ENCODE measurements at places on chromosomes 16 and 17.

GRCh38 chr16:82138478-82139285, 31.3 kb downstream of the MPHOSPH6 start:
- DNase-seq, result peak; percentile 19

DNA sequence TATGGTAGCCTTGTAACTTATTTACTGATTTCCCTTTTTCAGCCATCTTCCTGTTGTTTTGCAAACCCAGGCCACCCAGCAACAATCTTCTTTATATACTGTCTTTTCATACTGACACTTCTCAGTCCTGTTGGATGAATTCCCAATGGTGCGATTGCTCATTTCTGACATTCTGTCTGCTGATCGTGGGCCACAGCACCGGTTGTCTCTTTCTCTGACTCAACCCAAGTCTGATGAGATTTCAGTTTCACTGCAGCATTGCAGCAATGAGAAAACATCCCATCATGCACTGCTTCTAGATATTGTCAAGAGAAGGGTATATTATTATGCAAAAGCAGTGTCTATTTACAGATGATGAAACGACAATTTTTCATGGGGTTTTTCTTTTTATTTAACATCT, 349.2 kb upstream of the HSBP1 start:
- no peak for DNase-seq

DNA sequence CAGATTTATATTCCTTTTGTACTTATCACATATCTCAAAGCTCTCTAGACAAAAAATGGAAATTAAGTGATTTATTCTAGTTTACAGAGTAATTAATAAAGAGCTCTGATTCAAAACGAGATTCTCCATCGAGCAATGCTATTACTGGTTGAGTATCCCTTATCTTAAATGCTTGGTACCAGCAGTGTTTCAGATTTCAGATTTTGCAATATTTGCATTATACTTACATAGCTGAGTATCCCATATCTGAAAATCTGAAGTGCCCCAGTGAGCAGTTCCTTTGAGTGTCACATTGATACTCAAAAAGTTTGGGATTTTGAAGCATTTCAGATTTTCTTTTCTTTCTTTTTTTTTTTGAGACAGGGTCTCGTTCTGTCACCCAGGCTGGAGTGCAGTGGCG, 57.4 kb upstream of the STAC2 start:
- DNase-seq, result no peak

DNA sequence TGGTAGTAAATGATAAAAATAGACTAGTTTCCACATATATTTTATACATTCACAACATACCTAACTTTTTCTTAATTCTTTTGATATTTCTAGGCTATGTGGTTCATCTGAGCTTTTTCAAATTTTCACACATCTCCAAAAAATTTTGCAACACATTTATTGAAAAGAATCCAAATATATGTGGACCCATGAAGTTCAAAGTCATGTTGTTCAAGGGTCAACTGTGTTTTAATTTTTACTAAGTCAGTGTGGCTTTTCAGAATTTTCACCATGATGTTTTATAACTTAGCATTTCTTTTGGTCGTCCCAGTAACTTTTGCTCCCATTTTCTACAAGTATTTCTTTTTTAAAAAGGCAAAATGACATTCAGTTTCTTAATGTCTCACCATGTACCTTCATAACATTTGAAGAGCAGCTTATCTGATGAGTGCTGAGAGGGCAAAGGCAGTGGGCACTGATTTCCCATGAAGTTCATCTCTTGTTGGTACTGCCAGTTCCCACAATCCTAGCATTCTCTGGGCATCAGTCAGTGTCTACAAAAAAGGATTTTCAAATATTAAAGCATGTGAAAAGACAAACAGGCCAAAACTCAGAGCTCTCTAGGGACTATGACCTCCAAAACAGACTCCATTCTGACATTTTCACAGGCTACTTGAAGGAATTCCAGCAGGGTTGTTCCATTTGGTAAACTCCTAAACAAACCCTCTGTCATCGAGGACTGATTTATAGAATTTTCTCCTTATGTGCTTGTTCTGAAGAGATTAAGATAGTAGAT, 80.3 kb downstream of the MRTFB start:
- DNase-seq, result no peak

DNA sequence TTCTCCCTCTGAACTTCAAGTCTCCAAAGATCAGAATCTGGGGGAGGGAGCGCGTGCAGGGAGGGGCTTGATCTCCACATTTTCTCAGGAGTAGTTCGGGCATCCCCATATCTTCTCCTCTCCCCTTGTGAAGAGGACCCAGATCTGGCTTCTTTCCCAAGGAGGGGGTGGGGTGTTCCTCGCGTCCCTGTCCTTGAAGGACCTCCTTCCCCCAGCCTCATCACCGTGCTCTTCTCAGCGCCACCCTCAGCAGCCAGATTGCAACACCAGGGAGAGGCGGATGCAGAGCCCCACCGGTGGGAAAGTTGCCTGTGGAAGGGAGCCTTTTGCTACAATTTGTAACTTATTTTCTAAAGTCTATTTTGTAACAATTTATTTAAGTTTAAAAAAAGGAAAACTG, 5.7 kb downstream of the PRSS53 start:
- DNase-seq, result no peak

DNA sequence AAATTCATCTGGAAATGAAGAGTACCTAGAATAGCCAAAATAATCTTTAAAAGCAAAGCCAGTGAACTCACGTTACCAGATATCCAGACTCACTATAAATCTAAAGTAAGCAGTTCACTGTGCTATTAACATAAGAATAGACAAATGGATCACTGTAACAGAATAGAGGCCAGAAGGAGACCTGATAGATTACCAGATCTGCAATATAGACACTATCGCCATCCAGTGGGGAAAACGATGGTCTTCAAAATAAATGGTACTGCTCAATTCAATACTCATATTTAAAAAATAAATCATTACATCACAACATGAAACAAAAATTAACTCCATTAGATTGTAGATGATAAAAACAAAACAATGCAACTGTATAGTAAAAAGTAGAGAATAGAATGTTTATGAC, 158.6 kb upstream of the CDH8 start:
- DNase-seq, result no peak

DNA sequence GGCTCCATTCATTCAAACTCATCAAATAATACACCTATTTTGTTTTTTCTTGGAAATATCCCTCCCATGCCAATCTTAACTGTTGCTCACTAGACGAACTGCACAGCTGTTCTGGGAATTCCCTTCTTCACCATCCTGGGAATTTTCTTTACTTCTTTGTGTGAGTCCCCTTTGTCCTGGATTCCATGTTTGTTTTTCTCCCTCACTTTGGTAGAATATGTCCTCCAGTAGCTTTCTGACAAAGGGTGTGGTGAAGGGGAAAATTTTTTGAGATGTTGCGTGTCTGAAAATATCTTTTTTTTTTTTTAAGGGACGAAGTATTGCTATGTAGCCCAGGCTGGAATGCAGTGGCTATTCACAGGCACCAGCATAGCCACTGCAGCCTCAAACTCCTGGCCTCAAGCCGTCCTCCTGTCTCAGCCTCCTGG, 17.2 kb upstream of the UTP6 start:
- DNase-seq, result no peak

DNA sequence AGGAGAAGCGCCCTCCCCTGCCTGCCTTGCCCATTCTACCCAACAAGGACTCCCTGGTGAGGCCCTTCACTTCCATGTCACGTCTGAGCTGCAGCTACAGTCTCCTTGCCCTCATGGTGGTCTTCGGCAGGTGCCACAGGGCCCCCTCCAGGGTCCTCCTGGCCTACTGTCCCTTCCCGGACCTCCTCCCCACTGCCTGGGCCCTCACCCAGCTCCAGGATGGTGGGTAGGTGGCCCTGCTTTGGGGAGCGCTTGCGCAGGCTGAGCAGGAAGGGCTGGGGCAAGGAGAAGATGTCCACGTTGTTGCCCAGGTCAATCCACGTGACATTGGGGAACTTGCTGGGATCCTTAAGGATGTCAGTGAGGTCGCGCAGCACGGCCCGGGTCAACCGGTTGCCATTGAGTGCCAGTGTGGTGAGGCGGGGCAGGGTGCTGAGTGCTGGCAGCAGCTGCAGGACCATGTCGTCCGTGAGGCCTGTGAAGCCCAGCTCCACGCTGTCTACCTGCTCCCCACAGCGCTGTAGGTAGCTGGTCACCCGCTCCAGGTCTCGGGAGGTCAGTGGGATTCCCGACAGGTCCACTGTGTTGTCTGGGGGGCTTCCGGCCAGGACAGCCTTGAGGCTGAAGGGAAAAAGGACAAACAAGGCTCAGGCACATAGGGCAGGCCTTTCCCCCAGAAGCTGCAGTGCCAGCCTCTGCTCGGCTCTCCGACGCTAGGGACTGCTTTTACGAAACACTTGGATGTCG, 28.3 kb downstream of the TRPV2 start:
- DNase-seq, result no peak

DNA sequence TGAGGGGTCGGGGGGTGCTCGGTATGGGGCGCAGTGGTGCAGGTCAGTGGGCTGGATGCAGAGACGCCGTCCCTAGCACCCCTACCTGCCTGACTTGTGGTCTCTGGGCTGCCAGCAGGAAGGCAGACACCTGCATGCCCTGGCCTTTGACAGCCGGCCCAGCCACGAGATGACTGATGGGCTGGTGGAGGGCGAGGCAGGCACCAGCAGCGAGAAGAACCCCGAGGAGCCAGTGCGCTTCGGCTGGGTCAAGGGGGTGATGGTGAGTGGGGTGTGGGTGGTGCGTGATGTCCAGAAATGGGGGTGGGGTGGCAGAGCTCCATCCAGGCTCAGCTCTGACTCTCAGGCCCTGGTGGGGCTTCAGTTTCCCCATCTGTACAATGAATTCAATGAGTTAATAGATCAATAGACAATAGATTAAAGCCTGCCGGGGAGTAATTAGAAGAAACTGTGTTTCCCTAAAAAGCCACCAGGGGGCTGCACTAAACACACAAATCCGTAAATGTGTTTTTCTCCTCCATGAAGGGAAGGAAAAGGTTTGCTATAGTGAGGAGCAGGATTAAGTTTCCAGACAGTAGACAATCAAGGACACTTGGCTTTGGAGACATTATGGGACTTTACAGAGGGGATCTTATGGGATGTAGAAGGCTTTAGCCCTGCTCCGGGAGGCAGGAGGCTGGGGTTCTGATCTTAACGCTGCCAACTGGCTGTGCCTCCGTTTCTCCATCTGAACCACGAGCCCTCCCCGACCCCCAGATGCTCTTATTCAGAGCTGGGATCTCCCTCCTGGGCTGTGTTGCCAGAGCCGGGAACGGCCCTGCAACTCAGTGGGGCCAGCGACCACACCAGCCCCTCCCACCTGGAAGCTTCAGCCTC, 2.2 kb downstream of the SLC12A3 start:
- DNase-seq, result peak; percentile 47
